ENCODE measurements at places on chromosomes 5 and 9.

- DNase-seq: no peak
Measured at GRCh38 chr5:54629115-54629514, 111.6 kb downstream of the SNX18 start.

- peak; percentile 66 for DNase-seq
Measured at GRCh38 chr9:136122425-136123383, 4.0 kb upstream of the TMEM250 start.

DNA sequence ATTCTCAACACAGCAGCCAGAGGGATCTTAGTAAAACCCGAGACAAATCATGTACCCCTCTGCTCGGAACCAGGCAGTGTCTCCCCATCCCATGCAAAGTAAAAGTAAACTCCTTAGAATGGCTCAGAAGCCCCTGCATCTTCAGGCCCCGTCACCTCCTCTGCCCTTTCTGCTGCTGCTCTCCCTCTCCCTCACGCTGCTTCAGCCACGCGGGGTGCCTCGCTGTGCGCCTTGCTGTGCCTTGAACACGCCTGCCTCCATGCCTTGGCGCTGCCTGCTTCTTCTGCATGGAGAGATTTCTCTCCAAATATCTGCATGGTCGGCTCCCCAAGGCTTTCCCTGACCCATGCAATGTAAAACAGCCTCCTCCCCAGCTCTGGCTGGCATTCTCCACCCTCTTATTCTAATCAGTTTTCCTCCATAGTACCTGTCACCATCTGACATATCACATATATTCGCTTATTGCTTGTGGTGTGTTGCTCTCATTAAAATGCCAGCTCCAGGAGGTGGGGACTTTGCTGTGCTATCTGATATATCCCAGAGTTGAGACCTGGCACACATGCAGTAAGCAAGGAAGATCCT is 8.0 kb downstream of the GPRIN1 start:
- no peak for DNase-seq

DNA sequence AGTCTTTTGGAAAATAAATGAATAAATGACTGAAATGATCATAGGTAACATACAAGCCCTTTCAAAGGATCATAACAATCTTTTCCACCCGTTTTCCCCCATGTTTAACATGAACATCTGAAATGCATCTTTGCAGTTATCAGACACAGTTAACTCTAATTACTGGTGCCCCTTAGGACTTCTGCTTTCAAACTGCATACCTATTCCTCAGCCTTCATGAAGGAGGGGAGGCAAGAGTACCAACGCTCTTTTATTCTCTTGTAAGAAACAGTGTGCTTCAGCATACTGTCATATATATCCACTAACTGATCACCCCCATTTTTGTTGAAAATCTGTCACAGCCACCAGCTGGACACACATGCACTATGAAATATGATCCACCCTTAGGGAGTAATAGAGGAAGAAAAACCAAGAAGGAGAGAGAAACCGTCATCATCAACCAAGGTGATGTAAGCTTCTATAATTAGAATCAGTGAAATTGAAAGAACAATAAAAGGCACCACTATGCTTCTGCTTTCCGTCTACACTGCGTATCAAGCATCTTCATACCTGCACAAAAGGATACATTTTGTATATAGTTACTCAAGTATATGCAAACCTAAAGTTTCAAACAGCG is 98.7 kb downstream of the RAPGEF6 start:
- DNase-seq: no peak

DNA sequence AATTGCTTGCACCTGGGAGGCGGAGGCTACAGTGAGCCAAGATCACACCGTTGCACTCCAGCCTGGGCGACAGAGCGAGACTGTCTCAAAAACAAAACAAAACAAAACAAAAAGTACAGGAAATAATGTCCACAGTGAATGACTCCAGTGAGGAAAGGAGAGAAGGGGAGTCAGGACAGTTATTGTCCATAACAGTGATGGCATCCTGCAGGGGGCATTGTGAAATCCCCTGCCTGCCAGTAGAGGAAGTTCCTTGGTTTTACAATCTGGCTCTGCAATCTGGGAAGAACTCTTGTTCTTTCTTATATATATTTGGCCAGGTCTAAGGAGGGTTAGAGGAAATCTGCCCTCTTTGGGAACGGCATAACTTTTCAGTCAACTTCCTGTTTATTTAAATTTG is 8.2 kb downstream of the SH3GL2 start:
- no peak for DNase-seq

- DNase-seq: no peak
Measured at GRCh38 chr9:132381966-132382541, 24.6 kb downstream of the TTF1 start.

Measured in naive thymus-derived CD4-positive, alpha-beta T cell (primary cell).